Hematopoietic multipotent progenitor cell treated with erythropoietin and hydrocortisone succinate and interleukin-3 and kit ligand, for 17 days (in vitro differentiated cells): ENCODE measurements at places on chromosomes 4 and X.

GRCh38 chr4:123133397-123134050 lies 211.1 kb upstream of the NUDT6 start:
- no peak for DNase-seq

DNA sequence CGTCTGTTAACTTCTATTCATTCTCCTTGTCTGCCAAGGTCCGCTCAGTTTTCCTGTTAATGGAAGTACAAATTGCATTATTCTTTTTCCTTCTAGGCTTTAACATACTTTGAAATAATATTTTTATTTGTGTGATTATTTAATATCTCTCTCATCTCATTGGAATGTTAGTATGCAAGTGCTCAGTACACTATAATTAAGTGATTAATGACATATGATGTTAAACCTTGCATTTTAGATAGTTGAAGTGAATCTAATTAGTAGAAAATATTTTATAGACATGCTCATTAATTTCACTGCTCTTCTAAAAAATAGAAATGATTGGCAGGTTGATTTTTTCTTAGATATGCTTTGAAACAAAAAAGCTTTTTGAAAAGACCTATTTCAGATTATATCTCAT lies 1079.8 kb downstream of the RAPGEF2 start:
- DNase-seq = no peak

- peak; percentile 37 for DNase-seq
Observed at GRCh38 chr4:5050520-5051277, 581 bp upstream of the STK32B start.

DNA sequence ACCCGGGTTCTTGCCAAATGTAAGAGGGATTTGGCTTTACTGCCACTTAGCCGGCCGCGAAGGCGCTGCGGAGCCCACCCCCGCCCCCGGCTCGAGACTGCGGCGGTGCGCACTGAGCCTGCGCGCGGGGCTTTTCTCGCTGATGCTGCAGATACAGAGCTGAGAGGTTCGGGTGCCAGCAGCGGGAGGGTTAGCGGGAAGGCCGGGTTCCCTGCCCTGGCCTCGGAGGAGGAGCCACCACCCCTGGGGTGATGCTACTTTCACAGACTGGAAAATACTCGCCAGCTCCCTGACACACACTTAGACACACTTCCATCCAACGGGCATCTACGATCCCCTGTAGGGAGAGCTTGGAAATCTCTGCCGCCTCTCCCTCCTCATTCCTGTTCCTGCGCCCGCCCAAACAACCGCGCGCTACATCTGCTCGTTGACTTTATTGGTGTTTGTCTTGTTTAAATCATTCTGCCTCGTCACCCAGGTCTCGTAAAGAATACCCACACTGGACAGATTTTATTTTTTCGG lies 2.1 kb upstream of the PCDH7 start:
- no peak for DNase-seq

- DNase-seq = no peak
Observed at GRCh38 chr4:70940134-70940533, 38.0 kb downstream of the MOB1B start.

DNA sequence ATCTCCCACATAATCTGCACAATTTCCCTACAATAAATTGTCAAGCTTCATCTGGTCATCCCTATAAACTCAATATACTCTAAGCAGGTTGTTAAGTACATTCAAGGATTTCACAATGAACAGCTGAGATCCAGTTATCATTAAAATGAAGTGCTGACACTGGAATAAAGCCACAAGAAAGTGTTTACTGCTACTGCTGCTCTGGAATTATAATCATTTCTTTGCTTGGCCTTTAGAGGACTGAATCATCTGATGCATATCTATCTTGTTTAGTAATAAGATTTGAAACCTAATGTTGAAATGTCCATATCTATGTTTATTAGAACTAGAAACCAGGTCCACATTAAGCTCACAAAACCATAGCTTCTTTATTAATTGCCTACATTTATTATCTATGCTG lies 338.6 kb upstream of the ZFP42 start:
- DNase-seq = no peak

- no peak for DNase-seq
Observed at GRCh38 chrX:14702145-14702544, 170.7 kb downstream of the FANCB start.

- no peak for DNase-seq
Observed at GRCh38 chr4:98341309-98341708, 80.1 kb downstream of the RAP1GDS1 start.

DNA sequence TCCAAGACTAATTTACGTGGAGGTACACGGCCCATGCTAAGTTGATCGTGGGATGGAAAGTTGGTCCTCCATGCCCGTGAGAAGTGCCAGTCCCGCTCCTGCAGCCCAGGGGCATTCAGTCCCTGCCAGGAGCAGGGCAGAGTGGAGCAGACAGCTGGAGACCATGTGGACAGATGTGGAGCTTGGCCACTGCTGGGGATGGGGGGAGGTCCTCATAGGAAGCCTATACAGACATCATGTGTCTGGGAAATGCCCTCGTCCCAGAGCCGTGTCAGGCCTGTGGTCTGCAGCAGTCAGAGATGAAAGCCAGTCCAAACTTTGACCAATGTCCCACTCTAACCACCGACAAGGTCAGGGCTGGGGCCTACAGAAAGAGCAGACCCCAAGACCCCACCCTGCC lies 118.4 kb downstream of the CPZ start:
- DNase-seq = no peak

DNA sequence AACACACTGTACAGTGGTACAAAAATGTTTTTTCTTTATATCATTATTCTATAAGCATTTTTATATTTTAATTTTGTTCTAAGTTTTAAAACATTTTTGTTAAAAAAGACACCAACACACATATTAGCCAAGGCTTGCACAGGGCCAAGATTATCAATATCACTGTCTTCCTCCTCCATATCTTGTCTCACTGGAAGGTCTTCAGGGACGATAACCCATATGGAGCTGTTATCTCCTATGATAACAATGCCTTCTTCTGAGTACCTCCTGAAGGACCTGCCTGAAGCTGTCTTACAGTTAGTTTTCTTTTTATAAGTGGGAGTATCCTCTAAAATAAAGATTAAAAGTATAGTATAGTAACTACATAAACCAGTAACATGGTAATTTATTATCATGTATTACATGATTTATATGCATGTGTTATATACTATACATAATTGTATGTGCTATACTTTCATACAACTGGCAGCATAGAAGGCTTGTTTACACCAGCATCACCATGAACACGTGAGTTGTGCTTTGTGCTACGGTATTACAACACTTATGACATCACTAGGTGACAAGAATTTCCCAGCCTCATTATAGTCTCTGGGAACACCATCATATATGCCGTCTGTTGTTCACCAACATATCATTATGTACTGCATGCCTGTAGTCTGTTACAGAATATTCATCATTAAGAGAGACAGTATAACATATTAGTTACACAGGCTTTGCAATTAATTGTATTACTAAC lies 90.7 kb downstream of the WDFY3 start:
- no peak for DNase-seq

GRCh38 chr4:116668190-116668589 lies 417.2 kb downstream of the TRAM1L1 start:
- no peak for DNase-seq

DNA sequence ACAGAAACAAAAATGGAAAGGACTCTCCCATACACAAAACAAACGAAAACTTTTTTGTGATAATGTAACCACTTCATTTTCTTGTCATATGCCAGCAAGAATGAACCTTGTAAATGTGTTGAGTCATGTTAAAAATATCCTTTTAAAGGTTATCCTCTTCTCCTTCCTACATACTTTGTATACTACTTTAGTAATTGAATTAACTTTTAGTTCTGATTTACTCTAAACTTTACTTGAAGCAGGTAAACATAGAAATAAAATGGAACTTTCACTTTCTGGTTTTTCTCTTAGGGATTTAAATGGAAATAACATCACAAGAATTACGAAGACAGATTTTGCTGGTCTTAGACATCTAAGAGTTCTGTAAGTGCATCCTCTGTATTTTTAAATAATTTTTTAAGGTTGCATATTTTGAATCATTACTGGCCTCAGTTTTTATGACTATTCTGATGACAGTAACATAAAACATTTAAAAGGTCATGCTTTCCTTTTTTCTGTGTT lies 4.7 kb downstream of the SLIT2 start:
- DNase-seq = no peak

- no peak for DNase-seq
Observed at GRCh38 chr4:73603854-73604584, 16.2 kb downstream of the RASSF6 start.

- no peak for DNase-seq
Observed at GRCh38 chr4:21415728-21416127, 532.8 kb downstream of the KCNIP4 start.

- DNase-seq = no peak
Observed at GRCh38 chr4:137647375-137647774, 115.1 kb upstream of the PCDH18 start.

- DNase-seq = no peak
Observed at GRCh38 chr4:93416344-93417128, 412.0 kb upstream of the ATOH1 start.

GRCh38 chr4:107665001-107665400 lies 55.0 kb downstream of the PAPSS1 start:
- no peak for DNase-seq

- no peak for DNase-seq
Observed at GRCh38 chr4:141501931-141502330, 134.5 kb upstream of the IL15 start.

DNA sequence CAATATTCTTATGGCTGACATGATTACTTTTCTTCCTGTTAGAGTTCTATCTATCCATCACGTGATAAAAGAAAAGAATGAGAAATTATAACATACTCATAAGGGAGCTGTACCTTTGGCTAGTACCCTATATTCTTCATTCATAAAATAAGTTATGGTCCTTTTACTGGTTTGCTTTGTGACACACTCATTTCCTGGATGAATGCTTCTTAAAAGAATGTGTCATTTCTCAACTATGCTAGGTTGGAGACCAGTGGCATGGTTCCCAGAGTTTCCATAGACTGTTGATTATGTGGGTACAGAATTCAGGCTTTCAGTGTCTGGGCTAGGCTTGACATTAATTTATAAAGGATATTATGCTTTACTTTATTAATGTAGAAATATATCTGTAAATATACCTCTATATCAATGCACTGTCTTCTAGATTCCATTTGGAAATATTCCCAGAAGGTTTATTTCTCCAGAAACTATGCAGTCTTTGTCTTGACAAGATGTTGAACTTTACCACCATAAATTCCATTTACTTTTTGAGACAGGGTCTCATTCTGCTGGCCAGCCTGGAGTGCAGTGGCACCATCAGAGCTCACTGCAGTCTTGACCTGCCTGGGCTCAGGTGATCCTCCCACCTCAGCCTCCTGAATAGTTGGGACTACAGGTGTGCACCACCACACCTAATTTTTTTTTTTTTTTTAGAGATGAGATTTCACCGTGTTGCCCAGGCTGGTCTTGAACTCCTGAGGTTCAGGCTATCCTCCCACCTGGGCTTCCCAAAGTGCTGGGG lies 23.8 kb downstream of the NUDT6 start:
- DNase-seq = no peak

DNA sequence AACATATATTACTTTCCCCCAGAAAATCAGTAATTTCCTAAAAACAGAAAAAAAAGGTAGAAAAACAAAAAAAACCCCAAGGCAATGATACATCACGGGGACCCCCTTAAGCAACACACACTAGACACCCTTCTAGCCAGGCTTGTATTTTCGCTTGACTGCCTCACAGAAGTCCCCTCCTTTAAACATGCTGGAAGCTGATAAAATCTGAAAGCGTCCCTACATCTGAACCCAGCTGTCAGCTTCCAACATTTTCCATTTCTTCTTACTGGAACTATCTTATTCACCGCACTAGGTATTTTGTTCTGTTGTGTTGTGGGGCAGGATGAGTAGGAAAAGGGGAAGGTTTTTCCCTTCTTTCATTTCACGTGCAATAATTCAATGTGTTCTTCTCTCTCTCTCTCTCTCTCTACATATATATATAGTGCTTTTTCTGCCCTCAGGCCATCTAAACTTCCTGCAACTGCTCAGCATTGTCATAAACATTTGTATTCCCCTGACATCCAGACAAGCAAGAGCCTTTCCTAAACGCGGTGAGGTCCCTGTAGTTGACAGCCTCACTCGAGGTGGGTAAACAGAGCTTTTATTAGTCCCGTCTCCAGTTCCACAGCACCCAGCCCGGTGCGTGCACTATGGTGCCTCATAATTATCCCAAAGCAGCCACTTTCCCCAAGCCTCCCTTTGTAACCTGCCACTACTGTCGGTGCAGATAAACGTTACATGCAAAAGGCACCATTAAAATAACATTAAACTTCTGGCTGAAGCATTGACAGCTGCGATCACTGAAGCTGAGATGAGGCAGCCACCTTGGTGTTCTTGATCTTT lies 82.5 kb downstream of the GATB start:
- DNase-seq = peak; percentile 28

DNA sequence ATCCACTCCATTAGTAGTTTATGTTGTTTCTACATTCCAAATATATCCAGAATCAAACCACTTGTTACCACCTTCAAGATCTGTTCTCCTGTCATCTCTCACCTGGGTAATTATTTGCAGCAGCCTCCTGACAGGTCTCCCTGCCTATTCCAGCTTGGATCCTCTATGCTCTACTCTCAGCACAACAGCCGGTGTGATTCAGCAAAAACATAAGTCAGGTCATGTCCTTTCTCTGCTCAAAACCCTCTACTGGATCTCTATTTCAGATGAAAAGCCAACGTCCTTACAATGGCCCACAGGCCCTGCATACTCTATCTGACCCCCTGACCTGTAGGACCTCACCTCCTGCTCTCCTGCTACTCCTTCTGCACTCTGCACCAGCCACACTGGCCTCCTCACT lies 84.5 kb downstream of the NHSL2 start:
- DNase-seq = no peak

DNA sequence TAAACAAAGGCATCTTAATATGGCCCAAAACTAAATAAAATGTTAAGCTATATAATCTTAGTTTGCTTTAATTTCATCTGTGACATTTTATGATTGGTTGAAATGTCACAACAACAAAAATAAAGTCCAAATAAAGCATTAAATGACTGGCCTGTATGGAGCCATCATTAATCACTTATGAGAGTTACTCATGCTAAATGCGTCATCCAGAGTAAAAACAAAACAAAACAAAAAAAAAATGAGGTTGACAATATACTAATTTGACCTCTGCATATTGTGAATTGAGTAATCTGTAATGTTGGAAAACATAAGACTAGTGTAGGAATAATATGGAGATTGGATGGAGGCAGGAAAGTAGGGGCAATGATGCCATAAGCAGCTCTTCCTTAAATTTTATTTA lies 139.7 kb downstream of the MAPK10 start:
- no peak for DNase-seq

- no peak for DNase-seq
Observed at GRCh38 chrX:17520016-17520615, 145.1 kb downstream of the NHS start.

- no peak for DNase-seq
Observed at GRCh38 chr4:26148927-26149326, 171.9 kb upstream of the RBPJ start.

DNA sequence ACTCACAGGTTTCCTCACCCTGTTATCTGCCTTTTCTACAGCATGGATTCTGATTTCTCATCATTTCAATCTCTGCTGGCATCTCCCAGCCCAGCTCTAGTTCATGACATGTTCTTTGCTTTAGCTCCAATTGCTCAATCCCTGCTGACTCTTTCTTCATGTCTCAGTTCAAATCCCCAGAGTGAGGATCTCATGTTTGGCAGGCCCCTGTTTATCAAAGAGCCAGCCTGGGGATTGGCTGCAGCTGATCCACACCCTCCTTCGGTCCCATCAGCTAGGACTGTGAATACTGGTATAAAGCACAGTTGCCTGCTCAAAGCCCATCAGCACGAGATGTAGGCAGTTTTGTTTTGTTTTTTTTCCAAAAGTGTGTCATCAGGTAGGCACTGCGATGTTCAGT lies 14.4 kb upstream of the CC2D2A start:
- DNase-seq = no peak

GRCh38 chr4:15920723-15921591 lies 17.6 kb downstream of the FGFBP1 start:
- DNase-seq = no peak
